ENCODE measurements at places on chromosomes 12 and 14.

DNA sequence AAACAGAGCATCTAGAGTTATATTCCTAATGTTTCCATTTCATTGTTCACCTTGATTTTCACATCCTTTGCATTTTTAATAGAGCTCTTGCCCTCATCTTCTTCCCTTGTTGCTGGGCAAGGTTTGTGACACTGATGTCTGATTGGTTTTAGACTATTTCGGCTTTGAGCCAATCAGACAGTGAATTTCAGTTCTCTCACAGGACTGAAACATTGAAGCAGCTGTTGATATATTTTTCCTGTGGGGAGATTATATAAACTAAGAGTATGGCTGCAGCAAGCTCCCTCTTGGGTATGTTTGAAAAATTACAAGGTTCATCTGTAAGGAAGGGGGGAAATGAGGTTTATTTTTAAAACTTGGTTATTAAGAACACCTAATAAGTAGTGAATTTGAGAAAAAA lies 51.2 kb downstream of the ATF7IP start:
- DNase-seq, result no peak

DNA sequence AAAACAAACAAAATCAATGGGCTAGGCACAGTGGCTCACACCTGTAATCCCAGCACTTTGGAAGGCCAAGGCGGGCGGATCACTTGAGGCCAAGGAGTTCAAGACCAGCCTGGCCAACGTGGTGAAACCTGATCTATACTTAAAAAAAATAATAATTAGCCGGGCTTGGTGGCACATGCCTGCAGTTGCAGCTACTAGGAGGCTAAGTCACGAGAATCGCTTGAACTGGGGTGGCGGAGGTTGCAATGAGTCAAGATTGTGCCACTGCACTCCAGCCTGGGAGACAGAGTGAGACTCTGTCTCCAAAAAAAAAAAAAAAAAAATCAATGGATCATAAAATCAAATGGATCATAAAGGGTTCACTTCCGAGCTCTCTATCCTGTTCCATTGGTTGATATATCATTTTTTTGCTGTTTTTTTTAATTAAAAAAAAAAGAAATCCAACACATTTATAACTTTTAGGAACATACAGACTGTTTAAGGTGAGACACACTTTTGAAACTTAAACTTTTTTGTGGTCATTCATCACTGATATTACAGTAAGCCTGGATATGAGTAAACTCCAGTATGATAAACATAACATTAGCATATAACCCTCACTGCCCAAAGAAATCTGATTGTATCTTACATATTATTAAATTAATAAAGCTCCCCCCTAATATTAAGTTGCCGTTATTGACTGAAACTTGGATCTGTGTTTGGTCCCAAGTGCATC lies 22.1 kb downstream of the MOK start:
- no peak for DNase-seq

DNA sequence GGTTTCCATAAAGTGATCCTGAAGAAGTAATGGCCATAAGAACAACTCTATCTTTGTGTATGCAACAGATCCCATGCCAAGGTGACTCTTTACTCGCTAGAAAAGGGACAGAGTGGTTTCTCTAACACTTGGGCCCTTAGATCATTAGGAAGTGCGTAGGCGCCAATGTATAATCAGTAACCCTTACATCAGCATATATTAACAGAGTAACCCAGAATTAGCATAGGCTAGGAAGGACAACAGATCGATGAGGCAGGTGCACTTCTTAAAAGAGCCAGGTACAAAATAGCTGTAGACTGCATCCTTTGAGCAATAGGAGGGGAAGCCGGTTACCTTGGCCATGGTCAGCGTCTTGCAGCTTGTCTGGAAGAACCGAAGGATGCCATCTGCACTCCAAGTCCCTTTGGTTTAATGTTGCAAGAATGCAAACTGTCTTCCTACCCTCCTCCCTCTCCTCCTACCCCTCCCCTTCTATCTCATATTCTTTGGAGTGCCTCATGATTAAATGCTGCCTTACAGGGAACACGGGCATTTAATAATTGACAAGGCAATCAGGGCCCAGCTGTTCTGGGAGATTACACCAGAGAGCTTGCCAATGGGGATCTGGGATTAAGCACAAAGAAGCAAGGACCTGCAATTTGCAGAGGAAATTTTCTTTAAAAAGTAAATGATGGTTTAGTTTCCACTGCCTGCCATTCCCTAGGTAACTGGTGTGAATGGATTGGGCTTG lies 8.0 kb downstream of the GSG1 start:
- no peak for DNase-seq

- DNase-seq, result no peak
These were observed 209.2 kb downstream of the ALX1 start for GRCh38 chr12:85489194-85489593.

GRCh38 chr12:20805921-20806320 lies 4.6 kb upstream of the SLCO1B3 start:
- DNase-seq, result no peak

DNA sequence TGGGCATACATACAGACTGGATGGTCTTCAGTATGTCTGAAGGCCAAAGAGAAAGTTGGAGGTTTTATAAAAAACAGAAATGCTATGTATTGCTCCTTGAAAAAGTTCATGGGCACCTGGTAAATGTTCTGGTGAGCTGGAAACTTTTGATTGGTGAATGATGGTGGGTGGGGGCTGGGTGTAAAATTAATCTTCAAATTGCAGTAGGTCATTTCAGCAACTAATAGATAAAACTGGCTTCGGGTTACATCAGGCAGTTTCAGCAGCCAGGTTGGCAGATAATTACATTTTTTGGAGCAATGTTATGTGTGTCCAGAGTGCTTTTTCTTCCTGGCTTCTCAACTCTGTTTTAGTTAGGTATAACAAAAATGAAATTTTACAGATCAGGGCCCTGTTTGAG lies 35.3 kb downstream of the SDR9C7 start:
- DNase-seq, result no peak

DNA sequence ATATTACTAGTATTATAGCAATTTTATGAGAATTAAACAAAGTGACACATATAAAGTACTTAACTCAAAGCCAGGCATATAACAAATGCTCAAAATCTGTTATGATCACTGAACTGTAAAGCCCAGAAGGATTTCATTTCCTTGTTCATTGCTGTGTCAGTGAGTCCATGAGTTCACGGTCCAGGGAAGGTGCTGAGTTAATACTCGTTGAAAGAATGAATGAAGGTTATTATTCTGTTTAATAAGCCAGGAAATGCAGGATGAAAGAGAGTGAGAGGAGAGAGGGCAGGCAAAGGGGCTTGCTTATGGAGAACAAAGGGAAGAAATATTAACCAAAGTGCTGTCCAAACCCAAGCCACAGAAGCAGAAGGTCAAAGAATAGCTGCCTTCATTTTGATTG lies 40.2 kb upstream of the NT5DC3 start:
- no peak for DNase-seq

DNA sequence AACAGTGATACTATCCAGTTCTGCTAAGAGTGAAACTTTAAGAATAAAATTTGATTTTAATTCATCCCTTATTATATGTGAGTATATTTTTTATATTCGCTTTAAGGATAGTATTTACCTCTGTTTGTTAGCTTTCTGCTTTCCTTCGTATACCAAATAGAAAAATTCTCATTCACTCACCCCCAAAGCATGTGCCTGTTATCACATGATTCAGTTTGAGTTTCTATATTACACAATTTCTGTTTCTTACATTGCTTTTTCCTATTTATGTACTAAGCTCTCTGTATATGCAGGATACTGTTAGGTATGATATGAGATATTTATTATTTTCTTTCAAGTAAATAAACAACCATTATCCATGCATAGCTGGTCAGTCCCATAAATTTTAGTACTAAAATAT lies 275.2 kb downstream of the FBXL14 start:
- DNase-seq, result no peak

DNA sequence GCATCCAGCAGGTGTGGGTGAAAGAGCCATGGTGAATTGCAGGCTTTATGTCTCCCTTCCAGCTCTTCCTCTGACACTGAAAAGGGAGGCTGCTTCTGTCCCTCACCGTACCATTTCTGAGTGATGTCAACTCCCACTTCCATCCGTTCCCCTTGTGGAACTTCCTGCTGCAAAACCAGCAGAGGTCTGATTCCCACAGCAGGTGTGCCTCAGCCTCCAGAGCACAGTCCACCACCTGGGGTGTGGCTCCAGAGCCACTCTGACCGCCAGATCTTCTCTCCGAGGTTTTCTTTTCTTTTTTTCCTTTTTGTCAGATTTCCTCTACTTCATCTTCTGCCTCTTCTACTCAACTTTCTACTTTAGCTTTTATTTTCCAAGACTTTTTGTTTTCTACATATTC lies 62.7 kb downstream of the CDC42BPB start:
- no peak for DNase-seq

DNA sequence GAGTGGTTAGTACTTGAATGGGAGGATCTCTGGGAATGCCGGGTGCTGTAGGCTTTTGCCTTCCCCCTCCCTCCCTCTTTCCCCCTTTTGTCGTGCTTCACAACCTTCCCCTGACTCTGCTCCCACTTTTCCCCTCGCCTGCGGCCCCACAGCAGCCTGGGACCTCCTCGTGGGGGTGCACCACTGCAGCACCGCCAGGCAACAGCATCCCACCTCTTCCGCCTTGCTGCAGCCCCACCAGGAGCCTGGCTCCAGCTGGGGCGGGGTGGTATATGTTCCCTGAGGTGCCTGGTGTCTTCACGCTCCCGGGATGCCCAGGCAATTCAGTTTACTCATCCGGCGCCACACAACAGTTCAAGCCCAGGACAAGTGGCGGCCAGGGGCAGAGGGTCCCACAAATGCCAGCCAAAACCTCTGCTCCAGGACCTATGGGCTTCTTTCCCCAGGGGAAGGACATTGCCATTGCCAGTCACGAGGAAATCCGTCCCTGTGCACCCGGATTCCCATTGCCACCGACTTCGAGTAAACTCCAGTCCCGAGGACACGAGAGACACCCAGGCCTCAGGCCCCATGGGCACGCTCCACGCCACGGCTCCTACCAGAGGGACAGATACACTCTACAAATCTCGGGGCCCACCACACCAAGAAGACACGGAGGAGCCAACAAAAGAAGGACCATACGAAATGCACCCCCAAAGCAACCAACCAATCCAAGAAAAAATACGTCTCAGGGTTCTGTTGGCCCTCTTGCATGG lies 181.7 kb downstream of the ALG10 start:
- no peak for DNase-seq

DNA sequence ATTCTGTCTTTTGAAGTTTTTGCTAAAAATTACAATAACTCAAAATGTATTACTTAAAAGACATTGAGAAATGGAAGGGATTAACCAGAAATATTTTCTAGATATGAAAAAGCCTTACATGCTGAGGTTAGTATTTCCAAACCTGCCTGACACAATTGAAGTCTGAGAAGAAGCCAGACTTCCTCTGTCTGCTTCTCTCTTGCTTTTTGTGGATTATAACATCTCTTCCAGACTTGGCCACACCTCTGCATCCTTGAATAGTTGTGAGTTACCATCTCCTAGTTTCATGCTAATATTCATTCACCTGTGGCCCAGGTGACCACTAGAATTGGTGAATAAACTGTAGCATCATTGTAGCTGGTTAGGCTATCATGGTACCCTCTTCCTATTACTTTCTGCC lies 497.6 kb downstream of the SLC16A7 start:
- no peak for DNase-seq

DNA sequence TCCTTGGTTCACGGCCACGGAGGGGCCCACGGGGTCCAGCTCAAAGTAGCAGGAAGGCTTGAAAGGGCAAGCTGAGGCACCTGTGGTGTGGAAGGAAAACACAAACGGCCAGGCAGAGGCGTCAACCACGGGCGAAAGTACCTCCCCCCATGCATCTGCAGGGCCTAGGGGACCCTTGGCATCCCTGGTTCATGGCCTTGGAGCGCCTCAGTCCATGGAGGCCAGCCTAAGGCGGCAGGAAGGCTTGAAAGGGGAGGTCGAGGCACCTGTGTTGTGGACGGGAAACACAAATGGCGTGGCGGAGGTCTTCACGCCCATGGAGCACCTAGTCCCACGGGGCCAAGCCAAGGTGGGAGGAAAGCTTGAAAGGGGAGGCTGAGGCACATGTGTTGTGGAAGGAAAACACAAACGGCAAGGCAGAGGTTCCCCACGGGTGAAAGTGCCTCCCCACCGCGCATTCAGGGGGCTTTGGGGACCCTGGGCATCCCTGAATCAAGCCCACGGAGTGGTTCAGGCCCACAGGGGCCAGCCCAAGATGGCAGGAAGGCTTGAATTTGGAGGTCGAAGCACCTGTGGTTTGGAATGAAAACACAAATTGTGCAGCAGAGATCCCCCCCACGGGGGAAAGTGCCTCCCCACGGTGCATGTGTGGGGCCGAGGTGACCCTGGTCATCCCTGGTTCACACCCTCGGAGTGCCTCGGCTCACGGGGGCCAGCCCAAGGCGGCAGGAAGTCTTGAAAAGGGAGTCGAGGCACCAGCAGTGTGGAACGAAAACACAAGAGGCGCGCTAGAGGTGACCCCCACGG lies 380.8 kb downstream of the ALG10 start:
- no peak for DNase-seq

GRCh38 chr14:87131879-87132278 lies 861.1 kb downstream of the GALC start:
- no peak for DNase-seq

GRCh38 chr14:95137804-95138167 lies 19.5 kb downstream of the DICER1 start:
- no peak for DNase-seq

DNA sequence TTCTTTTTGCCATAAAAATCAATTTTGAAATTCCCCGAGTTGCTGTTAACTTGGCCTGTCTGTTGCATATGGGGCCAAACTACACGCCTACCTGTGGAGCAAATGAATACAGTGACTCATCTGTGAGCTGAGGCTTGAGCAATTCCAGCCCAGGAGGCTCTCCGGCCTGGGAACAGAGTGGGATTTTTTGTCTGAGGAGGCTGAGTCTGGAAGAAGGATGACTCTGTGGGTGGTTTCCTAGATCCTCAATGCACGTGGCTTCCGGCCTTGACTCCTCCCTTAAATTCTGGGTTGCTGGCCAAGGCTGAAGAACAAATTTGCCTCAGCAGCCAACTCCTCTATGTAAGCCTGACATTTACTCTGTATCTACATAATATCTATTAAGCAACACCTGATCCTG lies 124.1 kb downstream of the SSPN start:
- DNase-seq, result no peak

DNA sequence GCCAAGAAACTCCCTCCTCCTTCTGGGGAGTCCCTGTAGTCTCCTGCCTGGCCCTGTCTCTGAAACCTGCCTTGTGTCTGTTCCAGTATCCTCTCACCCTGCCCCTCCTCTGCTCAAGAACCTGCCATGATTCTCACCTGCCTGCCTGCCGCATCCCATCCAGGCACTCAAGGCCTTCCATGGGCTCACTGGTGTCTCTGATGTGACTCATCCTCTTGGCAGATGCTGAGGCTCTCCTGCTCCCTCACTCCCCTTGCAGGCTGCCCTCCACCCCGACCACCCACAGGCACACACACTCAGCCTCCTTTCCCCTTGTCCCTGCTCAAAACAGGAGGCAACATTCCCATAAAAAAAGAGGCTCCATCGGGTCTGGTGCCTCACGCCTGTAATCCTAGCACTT lies 5.8 kb upstream of the BEGAIN start:
- no peak for DNase-seq

Data from activated CD4-positive, CD25-positive, alpha-beta regulatory T cell (primary cell).